ENCODE measurements at places on chromosomes 7 and 10.

GRCh38 chr10:114375047-114375446 is 29.3 kb downstream of the AFAP1L2 start:
- no peak for DNase-seq

DNA sequence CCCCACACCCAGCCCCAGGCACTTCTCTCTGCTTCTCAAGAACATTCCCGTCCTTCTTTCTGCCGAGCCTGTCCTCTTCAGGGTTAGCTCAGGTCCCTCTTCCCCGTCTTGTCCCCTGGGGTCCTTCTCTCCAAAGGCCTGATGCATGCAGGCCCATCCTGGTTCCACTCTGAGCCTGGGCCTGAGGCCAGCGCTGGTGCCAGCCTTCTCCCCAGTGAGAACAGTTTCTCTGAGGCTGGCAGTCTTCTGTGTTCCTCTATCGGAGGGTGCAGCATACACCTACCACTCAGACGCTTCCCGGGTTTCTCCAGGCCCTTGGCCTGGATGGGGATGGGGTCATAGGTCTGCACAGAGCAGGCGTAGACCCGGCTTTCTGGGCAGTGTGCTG is 14.6 kb downstream of the AP5Z1 start:
- no peak for DNase-seq

DNA sequence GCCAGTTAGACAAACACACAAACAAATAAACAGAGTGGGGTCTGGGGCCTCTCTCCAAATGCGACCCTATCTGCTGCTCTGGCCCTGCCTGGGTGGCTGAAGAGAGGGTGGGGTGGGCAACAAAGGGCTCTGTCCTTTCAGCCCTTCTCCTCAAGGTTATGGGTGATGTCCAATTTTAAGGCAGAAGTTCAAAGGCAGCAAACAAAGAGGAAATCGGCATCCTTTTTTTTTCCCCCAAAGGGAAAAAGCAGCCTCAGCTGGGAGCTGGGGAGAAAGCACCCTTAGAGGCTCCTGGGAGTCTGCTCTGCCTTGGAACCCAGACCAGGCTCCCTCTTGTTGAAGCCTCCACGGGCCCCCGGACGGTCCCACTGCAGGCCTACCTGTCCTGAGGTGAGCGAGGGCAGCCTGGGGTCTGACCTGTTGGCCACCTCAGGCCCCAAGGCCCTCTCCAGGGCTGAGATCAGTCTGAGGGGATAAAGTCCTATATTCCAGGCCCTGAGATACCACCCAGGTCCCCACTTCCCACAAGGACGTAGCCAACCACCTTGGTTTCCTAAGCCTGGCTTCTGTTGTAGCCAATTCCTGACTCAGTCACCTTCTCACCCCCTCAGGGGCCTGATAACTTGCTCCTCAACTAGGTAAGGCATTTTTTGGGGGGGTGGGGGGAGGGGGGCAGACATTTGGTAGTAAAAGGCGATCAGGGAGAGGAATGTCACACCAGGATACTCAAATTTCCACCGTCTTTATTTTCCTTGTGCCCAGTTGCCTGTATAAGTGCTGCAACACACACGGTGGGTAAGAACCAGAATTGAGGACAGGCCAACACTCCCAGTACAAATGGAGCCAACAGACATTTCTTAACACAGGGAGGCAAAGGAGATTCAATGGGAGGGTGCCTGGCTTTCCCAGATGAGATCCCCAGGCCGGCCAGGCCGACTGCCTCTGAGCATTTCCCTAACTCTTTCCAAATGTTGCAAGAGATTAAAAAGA is 4.3 kb downstream of the HOXA11 start:
- no peak for DNase-seq

- DNase-seq: no peak
Observed at GRCh38 chr10:119689016-119689580, 36.8 kb upstream of the INPP5F start.

GRCh38 chr10:2895594-2896196 is 171.7 kb upstream of the PFKP start:
- no peak for DNase-seq

DNA sequence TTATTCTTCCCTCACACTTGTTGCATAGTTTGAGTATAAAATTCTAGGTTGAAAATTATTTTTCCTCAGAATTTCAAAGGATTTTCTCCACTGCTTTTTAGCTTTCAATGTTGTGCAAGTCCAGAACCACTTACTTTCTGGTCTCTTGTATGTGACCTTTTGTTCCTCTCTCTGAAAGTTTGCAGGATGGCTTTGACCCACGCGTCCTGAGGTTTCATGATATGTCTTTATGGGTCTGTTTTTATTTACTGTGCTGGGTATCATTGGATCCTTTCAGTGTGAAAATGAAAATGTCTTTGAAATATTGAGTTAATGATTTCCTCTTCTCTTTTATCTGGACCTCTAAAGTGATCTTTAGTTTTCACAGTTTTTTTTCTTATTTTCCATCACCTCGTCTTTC is 38.5 kb downstream of the C1GALT1 start:
- no peak for DNase-seq

- DNase-seq: no peak
Observed at GRCh38 chr7:144826208-144826607, 9.6 kb downstream of the TPK1 start.

GRCh38 chr10:97676770-97677581 is 10.1 kb downstream of the AVPI1 start:
- peak; percentile 13 for DNase-seq
